ENCODE measurements at places on chromosomes 1 and 21.

- no peak for DNase-seq
Observed at GRCh38 chr21:35035581-35035980, 13.5 kb downstream of the RUNX1 start.

- no peak for DNase-seq
Observed at GRCh38 chr1:32128964-32129363, 21.1 kb downstream of the KPNA6 start.

- DNase-seq, result no peak
Observed at GRCh38 chr1:164609089-164609488, 50.1 kb downstream of the PBX1 start.

- no peak for DNase-seq
Observed at GRCh38 chr21:36023092-36023480, 37.2 kb downstream of the SETD4 start.

GRCh38 chr1:8216005-8216404, 101.9 kb upstream of the SLC45A1 start:
- no peak for DNase-seq

DNA sequence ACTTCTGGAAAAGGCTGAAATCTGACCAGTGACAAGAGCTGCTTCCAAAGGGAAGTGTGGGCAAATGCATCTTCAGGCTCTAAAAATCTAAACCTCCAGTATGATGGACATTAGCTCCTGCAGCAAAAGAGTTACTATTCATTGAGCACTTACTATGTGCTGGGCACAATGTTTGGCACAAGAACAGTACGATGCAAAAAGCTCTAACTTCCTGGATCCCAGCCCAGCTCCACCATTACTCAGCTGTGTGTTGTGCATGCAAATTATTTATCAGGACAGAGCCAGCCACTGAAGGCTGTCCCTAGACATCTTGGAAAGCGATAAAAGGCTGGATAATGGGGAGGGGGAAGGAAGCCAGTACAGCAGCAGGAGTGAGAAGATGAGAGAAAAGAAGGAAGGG, 143.5 kb downstream of the ELAVL4 start:
- DNase-seq, result no peak

GRCh38 chr1:94045465-94046056, 75.4 kb downstream of the ABCA4 start:
- DNase-seq, result peak; percentile 85

- DNase-seq, result no peak
Observed at GRCh38 chr1:62891956-62892562, 108.1 kb downstream of the ATG4C start.

Data from left hindlimb (tissue), 1 donor.